A549 (cell line): ENCODE measurements at places on chromosomes 1 and 21.

DNA sequence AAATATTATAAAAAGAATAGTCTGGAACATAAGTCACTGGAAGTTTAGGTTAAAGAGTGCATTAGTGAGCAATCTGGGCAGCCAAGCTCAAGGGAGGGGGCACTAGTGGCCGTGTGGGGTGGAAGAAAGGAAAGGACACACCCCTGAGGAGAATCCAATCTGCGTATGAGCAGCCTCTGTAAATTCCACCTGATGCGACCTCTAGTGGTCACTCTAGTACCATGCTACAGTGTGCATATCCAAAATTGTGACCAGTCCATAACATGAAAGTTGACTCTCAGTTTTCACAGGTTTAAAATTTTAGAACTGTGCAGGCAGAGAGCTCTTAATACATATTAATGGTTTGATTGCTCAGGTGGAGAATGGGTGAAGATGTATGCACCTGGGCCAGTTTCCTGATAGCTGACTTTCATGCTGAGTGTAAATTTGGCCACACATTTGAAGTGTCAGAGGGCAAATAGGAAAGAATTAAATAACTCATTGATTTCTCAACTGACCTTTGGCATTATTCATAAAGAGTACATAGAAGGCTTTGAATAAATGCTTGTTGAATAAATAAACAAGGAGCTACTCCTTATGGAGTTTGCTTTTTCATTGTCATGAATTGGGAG, 105.9 kb upstream of the C21orf91 start:
- peak; percentile 30 for DNase-seq

DNA sequence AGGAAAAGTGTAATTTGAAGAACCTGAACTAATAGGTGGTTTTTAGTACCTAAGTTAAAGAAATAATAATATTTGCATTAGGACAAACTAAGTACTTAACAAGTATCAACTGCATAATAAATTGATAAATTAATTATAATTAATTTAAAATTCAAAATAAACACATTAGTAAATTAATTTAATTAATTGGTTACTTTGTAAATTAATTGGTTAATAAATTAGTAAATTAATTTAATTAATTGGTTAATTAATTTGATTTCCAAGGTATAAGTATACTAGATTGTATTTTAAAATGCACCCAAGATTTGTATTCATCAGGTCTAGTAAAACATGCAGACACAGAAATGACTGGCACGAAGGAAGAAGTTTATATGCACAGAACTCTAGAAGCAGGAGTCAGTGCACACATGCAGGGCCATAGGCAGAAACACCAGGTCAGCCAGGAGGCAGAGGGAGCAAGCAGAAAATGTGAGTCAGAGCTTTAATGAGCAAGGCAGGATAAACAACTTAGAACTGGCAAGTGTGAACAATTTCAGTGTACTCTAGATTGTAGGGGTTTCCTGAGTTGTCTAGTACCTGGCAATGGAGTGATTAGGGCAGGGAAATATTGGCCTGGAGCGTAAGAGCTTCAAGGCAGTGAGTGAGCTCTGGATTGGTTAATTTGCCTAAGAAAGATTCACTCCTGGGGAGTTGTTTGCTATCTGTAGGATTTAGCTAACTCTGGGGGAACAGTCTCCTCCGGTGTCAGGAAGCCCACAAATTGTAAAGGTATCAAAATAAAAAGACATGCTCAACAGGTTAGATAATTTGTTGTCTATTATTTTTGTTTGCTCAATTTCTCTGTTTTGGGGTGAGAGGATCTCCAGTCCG, 665.7 kb downstream of the MRPL39 start:
- DNase-seq: no peak

DNA sequence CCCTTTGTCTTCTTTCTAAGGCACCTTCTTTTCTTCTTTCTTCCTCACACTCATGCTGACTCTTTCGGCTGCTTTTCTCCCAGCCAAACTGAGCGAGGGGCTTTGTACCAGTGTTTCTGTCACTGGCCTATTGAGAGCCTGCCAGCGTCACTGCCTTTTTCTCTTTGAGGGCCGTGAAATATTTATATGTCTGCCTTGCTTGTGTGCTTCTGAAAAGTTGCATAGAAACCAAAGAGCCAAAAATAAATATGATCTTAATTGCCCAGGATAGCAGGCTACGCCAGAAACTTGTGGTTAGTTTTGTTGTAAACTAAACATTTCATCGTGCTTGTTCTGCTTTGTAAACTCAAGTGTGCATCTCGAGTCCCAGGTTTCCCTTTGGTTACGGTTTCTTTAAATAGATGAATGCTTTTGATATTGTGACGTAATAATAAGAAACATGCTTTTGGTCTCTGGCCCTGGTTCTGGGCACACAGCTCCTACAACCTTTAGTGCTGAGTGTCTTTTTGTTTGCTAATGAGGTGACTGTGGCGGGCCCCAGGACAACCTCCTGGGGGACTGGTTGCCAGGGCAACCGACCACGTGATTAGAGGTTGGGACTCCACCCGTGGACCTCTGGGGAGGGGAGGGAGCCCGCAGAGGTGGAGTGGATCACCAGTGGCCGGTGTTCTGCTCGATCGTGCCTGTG, 10.8 kb downstream of the SLC37A1 start:
- no peak for DNase-seq

DNA sequence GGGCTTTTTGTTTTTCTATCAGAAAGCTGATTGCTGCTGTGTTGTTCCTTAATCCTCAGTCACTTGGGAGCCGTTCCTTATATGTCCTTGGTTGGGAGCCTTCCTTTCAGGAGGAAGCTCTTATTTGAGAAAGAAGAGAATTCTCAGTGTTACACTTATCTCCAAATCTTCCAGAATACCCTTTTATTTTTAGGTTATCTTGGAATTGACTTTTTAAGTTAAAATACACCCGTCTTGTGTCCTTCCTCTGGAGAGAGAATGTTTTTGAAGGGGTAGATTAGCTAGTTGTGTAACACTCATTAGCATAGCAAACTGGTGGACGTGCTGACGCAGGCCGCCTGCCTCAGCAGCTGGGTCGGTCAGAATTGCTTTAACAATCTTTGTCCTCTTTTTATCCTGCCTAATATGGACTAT, 42.1 kb downstream of the LRRC8B start:
- no peak for DNase-seq

GRCh38 chr1:81834268-81834667, 33.5 kb downstream of the ADGRL2 start:
- no peak for DNase-seq

DNA sequence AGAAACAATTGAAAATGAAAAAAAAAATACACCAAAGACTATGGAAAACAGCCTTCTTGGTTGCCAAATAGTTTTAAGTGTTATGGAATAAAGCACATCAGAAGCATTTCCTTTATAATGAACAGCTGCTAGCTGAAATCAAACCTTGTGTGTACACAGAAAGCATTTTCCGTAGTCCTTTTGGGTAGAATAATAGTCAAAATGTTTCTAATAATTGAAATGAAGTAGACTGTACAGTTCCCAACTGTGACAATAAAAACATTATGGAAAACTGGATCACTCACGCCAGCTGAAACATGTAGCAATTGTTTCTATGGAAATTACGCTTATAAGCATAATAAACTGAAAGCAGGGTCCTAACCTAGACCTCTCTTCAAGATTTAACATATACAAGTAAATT, 856.3 kb upstream of the B3GALT2 start:
- DNase-seq: no peak

GRCh38 chr1:81111818-81112217, 688.9 kb upstream of the ADGRL2 start:
- no peak for DNase-seq

DNA sequence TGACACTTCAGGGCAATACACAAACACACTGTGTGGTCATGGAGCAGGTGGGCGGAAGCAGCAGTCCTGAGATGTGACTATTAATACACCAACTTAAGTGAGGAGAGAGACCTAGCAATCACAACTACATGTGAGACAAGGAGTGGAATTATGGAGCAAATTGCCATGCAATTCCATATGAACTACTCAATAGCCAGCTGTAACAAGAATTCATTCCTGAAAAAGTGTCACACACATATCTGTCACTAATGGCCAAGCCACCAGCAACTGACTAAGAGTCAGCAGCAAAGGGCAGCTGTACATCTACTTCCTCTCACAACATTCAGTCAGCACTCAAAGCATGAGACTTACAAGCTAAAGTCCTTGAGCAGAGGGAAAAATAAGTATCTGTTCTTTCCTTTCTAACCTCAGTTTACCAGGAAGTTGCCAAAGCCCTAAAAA, 46.2 kb downstream of the GPR3 start:
- DNase-seq: no peak

- DNase-seq: no peak
These were observed 17.2 kb upstream of the BEND5 start for GRCh38 chr1:48793863-48794262.

DNA sequence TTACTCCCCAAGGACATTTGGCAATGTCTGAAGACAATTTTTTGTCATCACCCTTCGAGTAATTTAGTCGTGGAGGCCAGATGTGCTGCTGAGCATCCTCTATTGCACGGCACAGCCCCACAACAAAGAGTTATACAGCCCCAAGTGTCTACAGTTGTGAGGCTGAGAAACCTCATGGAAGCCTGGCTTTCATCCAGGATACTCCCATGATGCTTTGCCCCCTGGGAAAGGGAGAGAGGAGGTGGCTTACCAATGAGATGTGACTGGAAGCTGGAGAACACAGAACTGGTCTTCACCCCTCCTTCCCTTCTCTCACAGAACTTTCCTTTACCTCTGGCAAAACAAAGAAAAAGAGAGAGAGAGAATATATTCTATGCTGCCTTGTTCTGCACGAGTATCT, 150.9 kb upstream of the VAMP3 start:
- DNase-seq: no peak

GRCh38 chr1:153597206-153597605, 15.7 kb downstream of the S100A16 start:
- no peak for DNase-seq

DNA sequence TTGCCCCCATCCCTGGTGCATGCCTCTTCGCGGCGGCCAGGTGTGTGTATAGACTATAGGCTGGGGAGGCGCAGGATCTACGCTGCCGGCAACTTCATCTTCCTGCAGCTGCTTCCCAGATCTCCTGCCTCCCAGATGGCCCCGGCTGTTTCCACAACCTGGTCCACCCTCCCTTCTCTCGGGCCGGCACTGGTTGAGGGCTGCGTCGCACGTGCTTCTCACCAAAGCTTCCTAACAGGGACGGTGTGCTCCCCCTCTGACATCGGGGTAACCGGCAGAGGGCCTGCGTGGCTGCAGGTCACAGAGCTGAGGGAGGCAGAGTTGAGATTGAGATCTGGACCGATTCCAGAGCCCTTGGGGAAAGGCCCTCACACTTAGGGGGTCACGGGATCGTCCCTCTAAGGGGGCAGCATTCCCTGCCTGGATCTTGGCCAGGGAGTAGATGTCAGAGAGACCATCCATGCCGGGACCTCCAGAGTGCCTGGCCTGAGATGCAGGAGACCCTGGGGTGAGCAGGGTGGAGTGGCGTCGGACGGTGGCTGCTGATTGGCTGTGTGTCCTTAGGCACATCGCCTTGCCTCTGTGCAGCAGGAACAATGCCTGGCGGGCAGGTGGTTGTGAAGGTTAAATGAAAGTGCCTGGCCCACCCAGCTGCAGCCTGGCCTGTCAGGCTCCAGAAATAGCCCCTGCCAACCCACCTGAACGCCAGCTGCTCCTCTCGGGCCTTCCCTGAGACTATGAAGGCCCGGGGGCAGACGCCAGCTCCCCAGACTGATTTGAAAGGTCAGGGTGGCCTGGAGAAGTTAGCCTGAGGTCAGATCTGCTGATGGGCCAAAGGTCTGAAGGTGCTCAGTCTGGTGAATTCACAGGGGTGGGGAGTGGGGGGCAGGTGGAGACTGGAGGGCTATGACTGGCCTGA, 6.1 kb upstream of the MASP2 start:
- no peak for DNase-seq

DNA sequence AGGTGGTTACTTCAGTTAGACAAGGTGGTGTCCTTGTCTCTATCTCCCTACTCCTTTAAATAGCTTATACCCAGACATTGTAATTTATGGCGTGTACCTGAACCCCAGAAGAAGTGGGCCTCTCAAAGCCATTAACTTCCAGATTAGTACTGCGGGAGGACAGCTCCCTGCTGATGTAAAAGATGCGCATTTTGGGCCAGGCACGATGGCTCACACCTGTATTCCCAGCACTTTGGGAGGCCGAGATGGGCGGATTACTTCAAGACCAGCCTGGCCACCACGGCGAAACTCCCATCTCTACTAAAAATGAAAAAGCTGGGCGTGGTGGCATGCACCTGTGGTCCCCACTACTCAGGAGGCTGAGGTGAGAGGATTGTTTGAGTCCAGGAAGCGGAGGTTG, 15.0 kb upstream of the PLEKHM2 start:
- DNase-seq: no peak

- DNase-seq: no peak
These were observed 12.3 kb upstream of the HSD11B1 start for GRCh38 chr1:209692296-209692695.

DNA sequence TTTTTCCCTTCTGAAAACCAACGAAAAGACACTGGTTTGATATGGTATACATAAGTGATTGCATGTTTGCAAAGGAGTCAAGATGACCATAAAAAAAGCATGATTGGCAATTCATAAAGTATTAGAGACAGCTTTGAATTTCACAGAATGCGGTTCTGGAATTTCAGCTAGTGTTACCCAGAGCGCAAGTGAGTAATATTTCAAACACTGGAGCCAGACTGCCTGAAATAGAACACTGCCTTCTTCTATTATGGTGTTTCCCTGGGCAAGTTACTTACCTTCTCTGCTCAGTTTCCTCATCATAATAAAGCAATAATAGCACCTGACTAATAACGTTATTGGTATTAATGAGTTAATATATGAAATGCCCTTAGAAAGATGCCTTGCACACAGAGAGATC, 54.7 kb downstream of the NEGR1 start:
- DNase-seq: no peak

GRCh38 chr1:169999331-169999741, 75.2 kb downstream of the KIFAP3 start:
- DNase-seq: no peak

DNA sequence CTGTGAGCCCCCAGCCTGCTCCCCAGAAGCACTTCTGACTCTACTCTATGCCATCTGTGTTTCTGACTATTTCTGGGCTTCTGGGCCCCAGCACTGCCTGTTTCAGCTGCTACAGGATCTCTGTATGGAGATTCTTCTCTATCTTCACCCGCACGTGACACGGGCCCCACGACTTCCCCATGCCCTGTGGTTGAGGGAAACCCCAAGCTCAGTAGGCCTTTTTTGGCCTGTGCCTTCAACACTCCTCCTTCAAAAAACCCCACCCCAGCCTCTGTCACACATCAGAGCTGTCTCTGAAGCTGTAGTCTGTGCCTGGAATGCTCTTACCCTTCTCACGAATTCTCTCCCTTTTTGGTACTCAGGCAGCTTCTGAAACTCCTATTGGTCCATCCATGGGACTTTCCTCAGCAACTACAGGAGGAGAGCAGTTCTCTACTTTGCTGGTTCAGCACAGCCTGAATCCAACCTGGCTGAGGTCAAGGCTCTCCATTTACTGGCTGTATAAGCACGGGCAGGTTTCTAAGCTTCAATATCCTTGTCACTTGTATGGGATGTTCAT, 2.0 kb upstream of the NID1 start:
- no peak for DNase-seq
